Stimulated activated naive CD8-positive, alpha-beta T cell treated with anti-CD3 and anti-CD28 coated beads, Interleukin-15, Interleukin-2, amounts not matched to agents 100 U/mL and 50 U/mL, for 24 hours (primary cell): ENCODE measurements at places on chromosomes 7 and 10.

- no peak for DNase-seq
Observed at GRCh38 chr7:24843821-24844434, 86.7 kb upstream of the GSDME start.

DNA sequence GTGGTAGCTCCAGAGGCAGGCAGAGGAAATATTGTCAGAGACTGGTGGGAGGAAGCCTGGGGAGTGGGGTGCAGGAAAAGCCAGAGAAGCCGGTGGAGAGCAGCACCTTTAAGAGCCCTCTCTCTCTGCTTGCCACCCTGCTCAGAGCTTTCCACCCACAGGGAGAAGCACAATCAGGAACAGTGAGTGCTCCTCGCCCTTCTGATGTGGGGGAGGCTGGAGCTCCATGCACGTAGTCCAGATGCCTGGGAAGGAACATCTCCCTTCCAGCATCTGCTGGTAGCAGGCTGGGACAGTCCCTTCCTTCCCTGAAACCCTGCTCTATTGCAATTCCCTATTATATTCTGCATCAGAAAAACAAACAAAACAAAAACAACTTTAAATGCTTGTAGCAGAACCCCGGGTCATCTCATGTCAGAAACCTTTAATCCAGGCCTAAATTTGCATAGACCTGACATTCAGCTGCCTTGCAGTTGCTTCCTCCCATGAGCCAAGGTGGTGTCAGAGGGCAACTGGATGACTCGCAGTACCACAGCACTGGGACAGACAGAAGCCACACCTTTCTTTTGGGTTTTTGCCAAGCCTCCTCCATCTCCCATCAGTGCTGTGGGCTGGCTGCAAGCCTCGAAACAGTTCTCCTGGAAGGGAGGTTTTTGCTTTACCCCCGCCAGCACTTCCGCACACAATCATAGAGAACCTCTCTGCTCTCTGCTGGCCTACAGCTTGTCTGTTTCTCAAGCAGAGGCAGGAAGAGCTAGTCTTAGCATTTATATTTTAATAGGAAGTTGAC lies 13.1 kb downstream of the AVPI1 start:
- DNase-seq = peak; percentile 37

DNA sequence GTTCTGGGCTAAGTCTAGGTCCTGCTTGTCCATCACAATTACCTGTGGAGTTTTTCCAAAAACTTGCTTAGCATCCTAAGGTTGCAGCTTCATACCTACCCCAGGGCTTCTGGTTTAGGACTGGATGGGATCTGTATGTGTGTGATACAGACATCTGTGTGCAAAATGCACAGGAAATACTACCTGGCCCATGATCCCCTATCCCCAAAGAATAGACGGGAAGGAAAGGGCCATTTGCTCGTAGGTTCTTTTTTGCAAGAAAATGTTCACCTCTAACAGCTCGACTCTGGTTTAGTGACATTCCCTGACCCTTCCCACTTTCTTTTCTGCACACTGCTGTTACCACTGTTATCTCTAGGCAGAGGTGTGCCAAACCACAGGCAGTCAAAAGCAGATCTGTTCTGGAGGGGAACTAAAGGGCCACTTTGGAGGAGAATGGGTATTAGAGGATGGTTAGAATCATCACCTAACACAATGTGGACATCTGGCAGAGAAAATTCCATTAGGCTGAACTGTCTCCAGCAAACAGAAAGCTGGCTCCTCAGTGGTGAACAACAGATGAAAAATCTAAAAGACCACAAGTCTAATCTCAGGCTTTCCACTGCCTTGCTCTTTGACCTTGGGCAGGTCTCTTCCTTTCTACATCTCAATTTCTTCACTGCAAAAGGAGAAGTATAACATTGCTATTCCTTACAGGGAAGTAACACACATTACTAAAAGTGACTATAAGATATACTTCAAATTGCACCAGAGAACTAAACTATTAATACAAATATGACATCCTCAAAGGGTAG lies 107.4 kb downstream of the UBE2H start:
- DNase-seq = no peak

DNA sequence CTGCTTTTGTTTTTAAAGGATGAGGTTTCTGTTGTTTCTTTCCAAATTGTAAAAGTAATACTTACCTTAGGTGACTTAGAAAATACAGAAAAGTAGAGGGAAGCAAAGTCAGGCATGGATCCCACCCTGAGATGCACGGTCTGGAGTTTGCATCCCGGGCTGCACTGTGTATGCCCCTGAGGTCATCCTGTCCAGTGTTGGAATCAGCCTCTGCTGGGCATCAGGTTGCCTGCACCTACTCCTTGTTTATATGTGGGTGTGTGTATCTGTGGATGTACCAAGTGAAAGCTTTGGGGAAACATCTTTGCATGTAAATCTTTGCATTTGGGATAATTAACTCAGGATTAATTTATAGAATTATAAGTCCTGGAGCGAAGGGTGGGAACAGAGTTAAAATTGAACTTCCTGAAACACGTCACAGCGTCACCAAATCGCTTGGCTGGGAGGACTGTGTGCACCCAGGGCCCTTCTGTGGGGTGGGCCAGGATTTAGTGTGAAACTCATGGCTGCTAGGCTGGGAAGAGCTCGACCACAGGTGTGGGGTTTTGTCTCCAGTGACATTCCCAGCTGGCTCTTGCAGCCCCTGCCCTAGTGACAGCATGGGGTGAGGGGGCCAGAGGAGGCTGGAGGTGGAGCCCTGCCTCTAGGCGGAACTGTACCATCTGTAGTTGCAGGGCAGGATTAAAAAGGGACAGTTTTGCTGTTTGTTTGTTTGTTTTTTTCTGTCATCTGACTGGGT lies 27.9 kb downstream of the GTF2IRD1 start:
- DNase-seq = no peak
